ENCODE measurements at places on chromosomes 5 and 9. TPM values are rescaled to one million over a fixed set of nuclear protein-coding genes. Genes with fewer than 3 reads are reported as not detected.

Gene ADAMTS6
- total RNA-seq, result 62.3 TPM

DNA sequence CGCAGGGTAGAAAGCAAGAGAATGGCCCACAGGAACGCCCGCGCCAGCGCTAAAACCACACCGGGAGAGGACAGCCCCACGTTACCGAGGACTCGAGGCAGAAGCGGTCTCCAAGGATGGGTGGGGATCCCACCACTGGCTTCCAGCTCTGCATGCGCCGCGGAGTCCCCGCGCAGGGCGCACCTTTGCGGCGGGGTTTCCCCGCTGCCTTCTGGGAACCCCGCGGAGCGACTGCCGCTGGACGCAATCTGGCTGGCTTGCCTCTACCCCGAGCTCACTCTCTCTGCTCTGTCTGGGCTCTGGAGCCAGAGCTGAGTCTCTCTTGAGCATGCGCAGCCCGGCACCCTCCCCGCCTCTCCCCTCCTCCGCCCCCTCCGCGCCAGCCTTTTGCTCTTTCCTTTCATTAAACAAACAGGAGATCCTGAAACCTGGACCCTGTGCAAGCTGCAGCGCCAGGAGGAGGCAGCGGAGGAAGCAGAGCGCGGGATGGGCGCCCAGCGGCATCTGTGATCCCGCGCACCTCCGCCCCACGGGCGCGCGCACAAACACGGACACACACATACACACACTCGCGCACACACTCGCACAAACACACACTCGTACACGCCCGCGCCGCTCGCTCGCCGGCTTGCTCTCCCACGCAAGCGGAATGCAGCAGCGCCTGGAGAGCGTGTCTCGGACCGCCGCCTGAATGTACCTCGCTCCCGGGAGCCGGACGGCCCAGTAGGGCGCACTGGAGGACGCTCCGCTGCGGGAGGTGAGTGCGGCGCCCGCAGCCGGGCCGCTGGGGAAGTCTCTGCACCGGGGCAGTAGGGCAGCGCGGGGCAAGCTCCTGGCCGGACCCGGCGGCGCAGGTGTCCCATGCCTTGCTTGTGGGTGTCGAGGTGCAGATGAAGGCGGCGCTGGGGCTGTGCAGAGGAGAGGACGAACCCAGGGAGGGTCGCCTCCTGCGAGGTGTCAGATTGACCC is at the start of gene PLPPR1:
TSS of gene PLPPR1 (plus strand) at position 382 of the 969 bp plus-strand sequence.
- DNase-seq, result peak; percentile 85

DNA sequence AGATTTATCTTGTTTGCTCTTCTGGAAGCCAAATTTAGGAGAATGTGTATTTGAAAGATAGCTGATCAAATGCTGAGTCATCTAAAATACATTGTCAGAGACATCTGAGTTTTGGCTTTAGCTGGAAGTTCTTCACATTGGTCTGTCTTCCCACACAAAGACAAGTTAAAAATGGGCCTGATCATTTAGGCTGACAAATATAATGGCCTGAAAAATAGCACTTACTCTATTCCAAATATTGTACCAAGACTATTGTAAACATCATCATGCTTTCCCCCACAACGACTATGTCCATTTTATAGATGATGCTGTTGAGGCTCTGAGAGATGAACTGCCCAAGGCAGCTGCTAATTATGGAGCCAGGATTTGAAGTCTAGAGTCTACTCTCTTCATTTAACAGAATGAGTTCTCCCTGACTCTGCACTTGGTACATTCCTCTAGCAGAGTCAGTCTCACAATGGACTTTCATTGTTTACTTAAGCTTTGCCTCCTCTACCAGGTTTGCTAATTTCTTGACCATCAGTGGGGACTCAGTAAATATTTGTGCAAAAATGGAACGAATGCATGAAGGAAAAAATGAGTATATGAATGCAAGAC is 619.4 kb upstream of the KLF4 start:
- no peak for DNase-seq

- no peak for DNase-seq
Measured at GRCh38 chr9:35340046-35340445, 149.9 kb upstream of the RUSC2 start.

DNA sequence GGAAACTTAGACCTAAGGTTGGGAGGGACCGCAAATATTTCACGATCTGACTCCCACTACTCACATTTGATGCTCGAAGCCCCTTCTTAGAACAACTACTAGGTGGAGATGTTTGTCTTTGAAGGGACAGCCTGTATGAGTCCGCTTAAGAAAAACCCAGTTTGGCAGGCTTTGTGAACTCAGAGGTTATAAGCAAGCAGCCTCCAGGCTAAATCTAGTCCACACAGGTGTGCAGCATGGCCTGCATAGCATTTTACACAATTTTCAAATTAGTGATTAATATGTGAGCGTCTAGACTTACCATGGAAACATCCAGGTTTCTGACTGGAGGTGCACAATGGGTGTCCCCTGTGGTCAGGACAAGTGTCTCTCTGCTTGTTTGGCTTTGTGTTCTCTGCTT is 127.1 kb downstream of the KIF4B start:
- DNase-seq, result no peak

Data from cerebellum (tissue), 4 donors.